Stimulated activated CD8-positive, alpha-beta memory T cell treated with anti-CD3 and anti-CD28 coated beads, Interleukin-7, amount 100 ng/mL, for 1 hour (primary cell): ENCODE measurements at places on chromosomes 2 and 18.
A peak's percentile ranks its signal among the peaks of the same experiment; 100 is the strongest.

DNA sequence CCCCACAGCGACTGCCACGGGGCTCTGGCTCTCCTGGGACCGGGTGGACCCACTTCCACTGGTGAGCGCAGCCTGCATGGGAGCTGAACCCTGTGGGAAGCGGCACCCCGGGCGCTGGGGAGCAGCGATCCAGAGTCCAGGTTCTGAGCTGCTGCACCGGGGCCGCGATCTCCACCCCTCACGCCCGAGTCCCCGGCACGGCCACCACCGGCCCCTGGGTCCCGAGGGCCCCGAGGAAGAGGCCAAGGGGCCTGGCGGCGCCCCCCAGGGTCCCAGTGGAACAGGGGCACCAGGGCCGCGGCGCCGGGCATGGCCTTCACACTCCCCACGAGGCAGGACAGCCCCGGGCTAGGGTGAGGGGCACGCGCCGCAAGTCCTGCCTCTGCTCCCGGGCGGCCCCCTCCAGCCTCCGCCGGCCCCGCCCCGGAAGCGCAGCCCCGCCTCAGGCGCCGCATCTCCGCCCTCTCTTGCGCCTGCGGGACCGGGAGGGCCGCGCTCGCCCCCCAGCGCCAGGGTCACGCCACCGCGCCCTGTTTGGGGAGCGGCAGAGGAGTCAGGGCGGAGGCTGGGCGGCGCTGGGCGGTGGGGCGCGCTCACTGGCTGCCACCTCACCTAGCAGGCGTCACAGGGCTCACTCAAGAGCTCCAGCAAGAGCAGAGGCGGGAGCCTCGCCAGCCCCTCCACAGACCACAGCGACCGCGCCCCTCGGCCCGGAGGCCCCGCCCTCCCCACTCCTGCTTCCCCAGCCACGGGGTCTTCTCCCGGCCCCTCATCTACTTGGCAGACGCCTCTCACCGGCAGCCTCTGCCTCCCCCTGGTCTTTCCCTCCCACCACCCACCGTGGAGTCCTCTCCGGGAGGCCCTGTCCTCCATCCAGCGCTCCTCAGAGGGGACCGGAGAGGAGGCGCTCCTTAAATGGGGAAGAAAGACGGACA lies 26.8 kb downstream of the THAP4 start:
- peak; percentile 79 for DNase-seq

DNA sequence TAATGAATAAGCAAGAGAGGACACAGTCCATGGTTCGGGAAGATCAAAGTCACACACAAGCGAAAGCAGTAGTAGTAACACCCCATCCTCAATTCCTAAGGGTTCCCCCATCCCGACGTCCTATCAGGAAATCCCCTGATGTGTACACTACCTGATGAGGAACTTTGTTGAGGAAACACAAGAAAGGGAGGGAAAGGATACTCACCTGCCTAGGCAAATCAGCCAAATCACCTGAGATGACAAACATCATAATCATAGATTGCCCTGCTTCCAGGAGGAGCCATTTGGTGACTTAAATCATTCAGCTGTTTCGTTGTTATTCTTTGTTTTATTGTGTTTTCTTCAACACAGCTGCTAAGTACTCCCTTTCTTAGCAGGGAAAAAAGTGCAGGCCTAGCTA lies 55.5 kb upstream of the SPOPL start:
- no peak for DNase-seq

- DNase-seq, result no peak
Measured at GRCh38 chr2:18368008-18368407, 192.4 kb downstream of the RDH14 start.

DNA sequence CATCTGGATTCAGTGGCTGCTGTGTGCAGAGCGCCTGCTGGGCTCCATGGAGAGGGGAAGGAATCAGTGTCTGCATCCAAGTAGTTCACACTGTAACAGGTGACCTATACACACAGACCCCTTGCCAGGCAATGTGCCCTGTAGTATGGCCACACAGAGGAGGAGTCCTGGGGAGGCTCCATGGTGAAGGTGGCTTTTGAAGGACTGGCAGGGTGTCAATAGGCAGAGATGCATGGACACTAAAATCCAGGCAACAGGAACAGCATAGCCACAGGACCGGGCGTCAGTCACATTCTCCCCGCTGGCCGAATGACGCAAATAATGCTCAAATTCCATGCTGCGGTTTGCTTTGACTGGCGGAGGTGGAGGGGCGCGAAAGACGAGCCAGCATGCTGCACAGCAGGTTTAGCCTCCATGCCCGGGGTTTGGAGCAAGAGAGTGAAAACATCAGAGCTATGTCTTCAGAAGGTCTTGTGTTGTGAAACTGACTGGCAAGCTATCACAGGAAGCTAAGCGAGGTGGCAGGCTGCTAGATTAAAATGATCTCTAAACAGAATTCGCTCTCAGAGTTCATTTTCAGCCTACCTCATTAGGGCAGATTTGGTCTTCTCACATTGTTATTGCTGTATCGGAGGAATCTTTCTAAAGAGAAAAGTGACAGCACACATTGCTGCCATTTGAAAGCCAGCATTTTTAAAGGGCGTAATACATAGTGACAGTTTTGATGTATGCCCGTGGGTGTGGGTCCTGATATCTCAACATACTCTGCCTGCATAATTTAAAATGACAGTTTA lies 1.2 kb upstream of the CHMP1B start:
- peak; percentile 41 for DNase-seq

DNA sequence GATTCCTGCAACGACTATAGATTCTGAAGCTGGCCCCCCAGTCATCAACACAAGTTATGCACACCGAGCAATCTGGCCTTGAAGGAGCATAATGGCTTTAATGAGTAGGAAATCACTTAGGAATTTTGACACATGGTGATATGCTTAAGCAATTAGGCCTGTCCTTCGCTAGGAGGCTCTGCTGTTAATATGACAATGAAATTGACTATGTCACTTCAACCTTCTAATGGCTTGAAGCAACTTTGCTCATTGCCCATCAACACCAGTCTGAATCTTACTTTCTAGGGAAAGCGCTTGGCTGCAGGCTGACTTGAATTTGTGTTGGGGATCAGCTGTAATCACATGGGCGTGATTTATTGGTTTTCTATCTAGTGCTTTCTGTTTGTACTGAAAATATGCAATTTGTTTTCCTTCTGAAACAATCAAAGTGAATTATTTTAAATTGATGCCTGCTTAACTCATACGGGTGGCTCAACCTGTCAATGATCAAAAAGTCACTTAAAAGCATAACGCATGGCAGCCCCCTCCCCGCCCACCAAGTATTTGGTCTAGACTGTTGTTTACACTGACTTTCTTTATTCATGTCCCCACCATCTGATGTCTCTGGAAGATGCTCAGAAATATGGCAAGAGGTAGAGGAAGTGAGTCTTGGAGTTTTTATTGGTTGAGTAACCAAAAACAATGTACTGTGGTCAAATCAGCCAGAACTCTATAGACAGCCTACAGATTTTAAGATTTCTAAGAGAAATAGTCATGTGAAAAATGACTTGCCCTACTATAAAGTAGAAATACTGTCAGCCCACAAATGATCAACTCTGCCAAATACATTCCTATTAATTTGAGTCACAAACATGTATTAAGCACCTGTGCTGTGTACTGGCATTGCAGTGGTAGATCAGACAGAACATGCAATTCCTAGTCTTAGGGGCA lies 344.9 kb downstream of the RBM43 start:
- DNase-seq, result no peak

DNA sequence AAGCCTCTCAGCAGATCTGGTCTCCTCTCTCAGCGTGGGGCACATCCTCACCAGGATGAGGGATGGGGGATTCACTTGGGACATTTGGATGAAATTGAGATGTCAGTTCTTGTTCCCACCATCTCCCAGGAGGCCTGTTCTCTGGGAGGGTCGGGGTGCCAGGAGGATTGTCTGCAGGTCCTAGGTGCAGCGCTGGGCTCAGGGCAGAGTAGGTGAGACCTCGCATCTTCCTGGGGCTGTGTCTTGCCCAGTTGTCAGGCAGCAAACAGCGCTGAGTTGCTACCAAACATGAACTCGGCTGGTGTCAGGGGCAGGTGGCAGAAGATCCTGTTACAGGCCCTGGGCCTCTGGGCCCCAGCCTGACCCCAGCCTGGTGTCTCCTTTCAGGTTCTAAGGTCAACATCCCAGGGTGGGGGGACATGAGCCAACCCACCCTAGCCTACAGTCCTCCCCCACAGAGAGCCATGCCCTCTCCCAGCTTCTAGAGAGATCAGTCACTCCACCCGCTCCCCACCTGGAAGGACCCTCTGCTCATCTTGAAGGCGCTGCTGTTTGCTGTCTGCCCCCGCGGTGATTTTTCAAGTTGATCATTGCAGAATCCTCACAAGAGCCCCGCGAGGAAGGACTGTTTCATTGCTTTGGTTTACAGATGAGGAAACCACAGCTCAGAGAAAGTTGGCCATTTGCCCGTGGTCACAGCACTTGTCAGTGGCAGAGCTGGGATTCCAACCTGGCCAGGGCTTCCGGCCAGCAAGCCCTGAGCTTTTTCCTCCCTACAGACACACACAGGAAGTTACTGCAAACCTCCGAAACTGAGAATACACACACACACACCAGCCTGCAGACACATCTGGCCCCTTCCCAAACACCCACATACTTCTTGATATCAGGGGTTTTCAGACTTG lies 83.9 kb downstream of the STPG4 start:
- DNase-seq, result no peak

DNA sequence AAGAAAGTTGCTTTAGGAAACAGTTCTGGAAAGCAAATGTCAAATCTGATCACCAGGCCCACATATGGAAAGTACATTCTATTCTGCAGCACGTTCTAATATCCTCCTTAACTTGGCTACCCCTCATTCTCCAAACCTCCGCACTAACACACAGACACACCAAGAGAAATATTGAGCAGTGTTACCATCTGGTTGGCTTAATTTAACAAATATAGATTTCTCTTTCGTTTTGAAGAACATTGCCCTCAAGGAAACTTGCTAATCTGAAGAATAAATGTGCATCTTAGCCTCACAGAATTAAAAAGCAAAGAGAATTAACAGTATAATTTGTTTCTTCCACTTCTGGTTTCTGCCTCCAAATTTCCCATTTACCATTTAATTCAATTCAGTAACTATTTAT lies 72.8 kb upstream of the TTC39C start:
- DNase-seq, result no peak

GRCh38 chr2:224392545-224392944 lies 9.4 kb downstream of the FAM124B start:
- no peak for DNase-seq

GRCh38 chr18:36718705-36719328 lies 110.0 kb downstream of the TPGS2 start:
- no peak for DNase-seq

DNA sequence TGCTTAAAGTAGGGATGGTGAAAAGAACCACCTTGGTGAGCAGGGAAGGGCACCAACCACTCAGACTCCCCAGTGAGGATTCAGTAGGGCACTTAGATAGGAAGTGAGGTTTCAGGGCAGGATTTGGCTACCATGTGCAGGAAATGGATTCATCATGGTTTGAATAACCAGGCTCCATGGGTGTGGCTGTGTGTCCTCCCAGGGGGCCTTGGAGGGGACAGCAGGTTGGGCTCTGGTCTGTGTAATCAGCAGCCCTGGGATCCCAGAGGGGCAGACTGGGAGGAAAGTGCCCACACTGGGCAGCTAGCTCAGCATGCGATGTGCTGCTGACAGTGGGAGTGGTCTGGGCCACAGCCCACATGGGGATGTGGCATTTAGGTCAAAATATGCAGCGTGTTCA lies 224.6 kb downstream of the CELF4 start:
- DNase-seq, result no peak

- no peak for DNase-seq
Measured at GRCh38 chr2:53498210-53498609, 269.4 kb upstream of the CHAC2 start.

- DNase-seq, result no peak
Measured at GRCh38 chr18:42163321-42163720, 208.3 kb downstream of the PIK3C3 start.

DNA sequence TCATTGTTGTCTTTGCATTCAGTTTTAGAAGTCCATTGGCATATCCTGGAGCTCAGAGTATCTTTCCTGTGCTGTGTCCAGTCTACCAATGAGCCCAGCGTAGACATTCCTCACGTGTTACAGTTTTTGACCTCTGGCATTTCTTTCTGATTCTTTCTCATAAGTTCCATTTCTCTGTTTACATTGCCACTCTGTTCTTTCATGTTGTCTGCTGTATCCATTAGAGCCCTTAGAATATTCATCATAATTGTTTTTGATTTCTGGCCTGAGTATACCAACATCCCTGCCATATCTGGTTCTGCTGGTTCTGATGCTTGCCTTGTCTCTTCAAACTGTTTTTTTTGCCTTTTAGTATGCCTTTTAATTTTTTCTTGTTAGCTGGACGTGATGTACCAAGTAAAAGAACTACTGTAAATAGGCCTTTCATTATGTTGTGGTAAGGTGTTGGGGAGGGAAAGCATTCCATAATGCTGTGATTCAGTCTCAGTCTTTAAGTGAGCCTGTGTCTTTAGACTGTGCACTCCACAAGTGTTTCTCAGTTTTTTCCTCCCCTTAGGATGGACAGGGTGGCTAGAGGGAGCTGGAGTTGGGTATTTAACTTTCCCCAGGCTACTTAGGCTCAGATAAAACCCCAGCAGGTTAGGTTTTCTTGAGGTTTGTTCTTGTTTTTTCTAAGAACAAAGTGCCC lies 35.6 kb downstream of the CEP192 start:
- DNase-seq, result no peak

DNA sequence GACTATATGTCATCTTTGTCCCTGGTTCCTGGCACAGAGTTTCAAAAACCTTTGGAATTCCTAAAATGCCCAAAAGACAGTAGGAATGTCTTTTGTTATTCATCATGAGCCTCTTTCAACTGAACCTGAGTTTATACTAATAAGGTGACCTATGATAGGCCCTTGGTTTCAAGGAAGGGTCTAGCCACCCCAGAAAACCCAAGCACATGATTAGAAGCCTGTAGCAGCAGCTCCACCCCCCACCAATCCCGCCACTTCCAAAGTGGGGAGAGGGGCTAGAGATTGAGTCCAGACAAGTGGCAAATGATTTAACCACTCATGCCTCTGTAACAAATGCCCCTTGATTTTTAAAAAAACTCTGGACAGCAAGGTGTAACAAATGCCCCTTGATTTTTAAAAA lies 56.8 kb downstream of the ADD2 start:
- DNase-seq, result no peak

- no peak for DNase-seq
Measured at GRCh38 chr2:30979822-30980245, 158.4 kb downstream of the GALNT14 start.

- DNase-seq, result no peak
Measured at GRCh38 chr2:178307650-178308049, 113.3 kb downstream of the OSBPL6 start.

GRCh38 chr2:216090369-216090786 lies 8.7 kb downstream of the TMEM169 start:
- DNase-seq, result no peak

GRCh38 chr18:11972371-11973174 lies 8.7 kb upstream of the IMPA2 start:
- no peak for DNase-seq

GRCh38 chr2:85395912-85396475 lies 14.2 kb downstream of the CAPG start:
- DNase-seq, result no peak

- no peak for DNase-seq
Measured at GRCh38 chr18:27278131-27278530, 93.0 kb upstream of the CHST9 start.

DNA sequence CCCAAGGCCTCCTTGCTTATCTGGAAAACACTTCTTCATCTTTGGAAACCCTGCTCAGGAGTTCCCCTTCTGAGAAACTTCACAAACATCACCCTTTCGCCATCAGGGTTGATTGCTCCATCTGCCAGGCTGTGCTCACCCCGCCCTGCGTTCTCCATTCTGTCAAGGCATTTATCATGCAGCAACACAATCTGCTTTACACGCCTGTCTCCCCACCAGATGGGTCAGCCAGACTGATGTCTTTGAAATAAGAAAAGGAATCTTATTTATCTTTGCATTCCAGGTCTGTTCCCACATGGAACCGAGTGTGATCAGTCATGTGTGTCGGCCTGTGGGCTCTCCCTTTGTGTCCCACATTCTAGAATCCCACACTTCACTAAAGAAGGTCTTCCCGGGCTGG lies 110.0 kb upstream of the ARL4C start:
- no peak for DNase-seq
